ENCODE measurements at places on chromosomes 12 and 14.

DNA sequence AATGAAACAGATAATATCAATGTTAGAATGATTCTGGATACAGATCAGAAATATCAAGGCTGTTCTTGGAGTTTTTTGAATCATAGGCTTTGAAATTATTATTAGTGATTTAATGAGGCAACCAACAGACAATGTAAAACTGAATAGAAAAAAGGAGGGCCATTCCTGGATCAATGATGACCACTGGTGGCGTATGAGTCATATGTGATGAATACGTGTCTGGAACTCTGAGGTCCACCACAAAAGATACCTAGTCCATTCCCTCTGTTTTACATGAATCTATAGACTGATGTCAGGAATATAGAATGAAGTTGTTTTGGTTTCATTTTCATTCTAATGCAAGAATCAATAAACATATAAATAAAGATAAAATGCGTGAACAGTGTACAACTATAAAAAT is 78.3 kb upstream of the RTL1 start:
- DNase-seq: no peak

DNA sequence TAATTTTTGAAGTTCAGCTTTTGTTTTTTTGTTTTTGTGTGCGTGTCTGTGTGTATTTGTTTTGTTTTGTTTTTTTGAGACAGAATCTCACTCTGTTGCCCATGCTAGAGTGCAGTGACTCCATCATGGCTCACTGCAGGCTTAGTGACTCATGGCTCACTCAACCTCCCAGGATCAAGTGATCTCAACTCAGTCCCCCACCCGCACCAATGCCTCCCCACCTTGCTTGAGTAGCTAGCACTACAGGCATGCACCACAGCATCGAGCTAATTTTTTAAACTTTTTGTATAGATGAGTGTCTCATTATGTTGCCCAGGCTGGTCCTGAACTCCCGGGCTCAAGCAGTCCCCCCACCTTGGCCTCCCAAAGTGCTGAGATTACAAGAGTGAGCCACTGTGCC is 981.4 kb downstream of the BCL11B start:
- DNase-seq: no peak

- DNase-seq: no peak
Observed at GRCh38 chr12:105721891-105722290, 391.4 kb downstream of the C12orf75 start.

- no peak for DNase-seq
Observed at GRCh38 chr14:80658155-80658554, 283.4 kb downstream of the CEP128 start.

- no peak for DNase-seq
Observed at GRCh38 chr14:60211153-60211552, 37.9 kb upstream of the PPM1A start.

GRCh38 chr12:80892597-80893445 is 44.9 kb downstream of the LIN7A start:
- DNase-seq: no peak
